Fibroblast of skin of abdomen (primary cell): ENCODE measurements at places on chromosomes 1 and 21.

DNA sequence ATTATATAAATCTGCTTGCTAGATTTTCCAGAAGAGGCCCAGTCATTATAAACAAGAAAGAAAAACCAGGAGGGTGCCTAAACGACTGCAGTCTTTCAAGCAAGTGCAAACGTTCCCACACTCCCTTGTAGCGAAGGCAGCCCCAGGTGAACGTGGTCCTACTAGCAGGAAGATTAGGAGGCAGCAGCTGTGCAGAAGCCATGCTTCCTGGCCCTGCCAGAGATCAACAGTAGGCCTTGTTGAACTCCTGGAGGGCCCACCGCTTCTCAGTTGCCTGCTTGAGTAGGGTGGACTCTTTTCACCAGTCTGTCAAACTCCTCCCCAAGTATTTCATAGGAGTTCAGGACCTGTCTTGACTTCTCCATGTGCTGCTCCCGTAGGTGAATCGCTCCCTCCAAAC is 163.0 kb upstream of the GORAB start:
- no peak for DNase-seq

- DNase-seq: peak; percentile 14
Measured at GRCh38 chr1:161198194-161198896, 509 bp downstream of the ADAMTS4 start.

GRCh38 chr1:165697491-165697880 is 876 bp downstream of the ALDH9A1 start:
- no peak for DNase-seq

GRCh38 chr21:33007747-33008146 is 18.0 kb upstream of the OLIG2 start:
- DNase-seq: no peak

DNA sequence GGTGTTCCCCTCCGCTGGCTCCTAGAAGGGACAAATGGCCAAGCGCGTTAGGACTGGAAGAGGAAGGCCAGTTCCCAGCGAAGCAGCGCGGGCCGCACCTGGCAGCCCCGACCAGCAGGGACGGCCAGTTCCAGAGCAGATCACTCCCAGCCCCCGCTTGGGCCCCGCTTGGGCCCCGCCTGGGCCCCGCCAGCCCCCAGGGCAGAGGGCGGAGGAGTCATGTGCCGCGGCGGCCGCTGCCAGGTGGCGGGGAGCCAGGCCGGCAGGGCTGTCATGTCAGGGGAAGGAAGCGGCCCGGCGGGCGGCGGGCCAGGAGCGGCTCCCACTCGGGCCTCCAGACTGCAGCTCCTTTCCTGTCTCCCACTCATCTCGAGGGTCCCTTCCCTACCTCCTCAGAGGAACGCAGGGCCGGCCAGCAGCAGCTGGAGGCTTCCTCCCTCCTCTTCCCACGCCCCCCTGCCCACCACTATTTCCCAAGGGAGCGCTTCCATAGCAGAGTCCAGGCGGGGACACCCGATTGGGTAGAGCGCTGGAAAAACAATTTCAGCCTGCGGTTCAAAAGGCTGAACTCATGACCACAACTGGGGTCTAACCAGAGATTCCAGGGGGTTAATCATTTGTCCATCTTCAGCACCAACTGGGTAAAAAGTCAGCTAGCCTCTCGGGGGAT is 16.5 kb downstream of the ZNF697 start:
- DNase-seq: peak; percentile 79

GRCh38 chr21:17476006-17476405 is 36.8 kb upstream of the CXADR start:
- no peak for DNase-seq

- DNase-seq: no peak
Measured at GRCh38 chr1:39089931-39090521, 63.9 kb downstream of the NDUFS5 start.

- no peak for DNase-seq
Measured at GRCh38 chr1:16101623-16102022, 28.2 kb upstream of the FAM131C start.

- no peak for DNase-seq
Measured at GRCh38 chr1:39899611-39900538, 1.8 kb downstream of the MYCL start.

DNA sequence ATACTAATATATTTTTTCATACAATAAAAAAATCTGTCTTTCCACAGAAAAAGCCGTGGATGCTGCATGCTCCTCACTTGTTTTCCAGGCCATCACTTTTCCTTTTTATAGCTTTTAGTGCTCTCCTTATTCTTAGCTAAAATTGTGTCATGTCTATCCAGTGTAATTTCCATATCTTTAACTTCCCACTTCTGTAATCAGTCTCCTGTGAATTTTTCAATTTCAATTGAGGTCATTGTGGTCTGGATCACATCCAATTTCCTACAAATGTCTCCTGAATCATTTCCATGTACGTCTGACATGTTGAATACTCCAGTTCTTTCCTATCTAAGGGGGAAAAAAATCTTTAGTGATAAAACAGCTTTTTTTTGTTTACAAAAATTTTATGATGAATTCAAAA is 838.2 kb upstream of the B3GALT2 start:
- DNase-seq: peak; percentile 88
